ENCODE measurements at places on chromosomes 1 and 21.

DNA sequence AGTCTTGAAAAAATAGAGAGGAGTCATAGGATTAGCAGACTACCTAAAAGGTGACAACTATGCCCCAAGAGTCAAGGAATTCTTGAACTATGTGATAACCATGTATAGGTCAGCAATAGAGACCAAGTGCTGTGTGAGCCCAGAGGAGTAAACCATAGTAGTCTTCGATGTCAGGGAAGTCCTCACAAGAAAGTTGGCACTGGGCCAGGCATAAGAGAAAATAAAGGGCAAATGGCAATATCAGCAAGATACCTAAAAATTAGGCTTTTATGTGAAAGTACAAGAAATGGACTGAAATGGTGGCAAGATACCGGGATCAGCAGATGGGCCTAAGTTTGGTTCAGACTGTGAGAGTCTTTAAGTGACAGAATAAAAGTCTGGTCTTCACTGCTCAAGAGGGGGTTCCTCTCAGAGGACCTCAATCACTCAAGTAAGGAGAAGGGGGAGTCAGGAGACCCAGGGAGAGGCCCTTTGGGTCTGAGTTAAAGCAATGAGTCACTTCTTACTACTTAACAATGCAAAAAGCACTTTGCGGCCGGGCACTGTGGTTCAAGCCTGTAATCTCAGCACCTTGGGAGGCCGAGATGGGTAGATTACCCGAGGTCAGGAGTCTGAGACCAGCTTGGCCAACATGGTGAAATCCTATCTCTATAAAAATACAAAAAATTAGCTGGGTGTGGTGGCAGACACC lies 95.0 kb downstream of the TEX35 start:
- DNase-seq: no peak

GRCh38 chr1:209256766-209257350 lies 326.7 kb upstream of the CAMK1G start:
- DNase-seq: no peak

DNA sequence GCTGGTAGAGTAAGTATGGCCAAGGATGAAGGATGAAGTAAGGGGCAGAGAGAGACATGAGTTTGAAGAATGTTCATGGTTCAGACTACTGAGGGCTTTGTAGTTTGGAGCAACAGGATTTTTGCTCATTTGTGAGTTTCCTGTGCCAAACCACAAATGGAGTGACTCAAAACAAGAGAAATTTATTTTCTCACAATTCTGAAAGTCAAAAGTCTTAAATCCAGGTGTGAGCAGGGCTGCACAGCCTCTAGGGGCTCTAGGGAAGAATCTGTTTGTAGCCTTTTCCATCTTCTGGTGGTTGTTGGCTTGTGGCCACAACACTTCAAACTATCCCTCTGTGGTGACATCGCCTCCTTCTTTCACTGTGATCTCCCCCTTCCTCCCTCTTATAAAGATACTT lies 58.9 kb downstream of the RHOU start:
- DNase-seq: no peak

DNA sequence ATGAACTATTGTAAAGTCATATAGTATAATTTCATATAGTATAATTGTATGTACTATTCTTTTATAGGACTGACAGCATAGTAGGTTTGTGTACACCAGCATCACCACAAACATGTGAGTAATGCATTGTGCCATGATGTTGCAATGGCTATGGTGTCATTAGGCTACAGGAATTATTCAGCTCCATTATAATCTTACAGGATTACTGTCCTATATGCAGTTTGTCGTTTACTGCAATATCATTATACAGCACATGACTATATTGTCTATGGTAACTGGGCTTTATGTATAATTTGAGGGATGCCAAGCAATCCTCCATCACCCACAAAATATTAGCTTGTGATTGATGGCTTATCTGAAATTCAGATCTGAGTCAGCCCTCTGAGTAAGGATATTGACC lies 54.2 kb upstream of the PBX1 start:
- no peak for DNase-seq

- no peak for DNase-seq
Observed at GRCh38 chr21:28099001-28099705, 893.5 kb downstream of the LTN1 start.

GRCh38 chr1:233032916-233033315 lies 82.5 kb downstream of the NTPCR start:
- DNase-seq: no peak

DNA sequence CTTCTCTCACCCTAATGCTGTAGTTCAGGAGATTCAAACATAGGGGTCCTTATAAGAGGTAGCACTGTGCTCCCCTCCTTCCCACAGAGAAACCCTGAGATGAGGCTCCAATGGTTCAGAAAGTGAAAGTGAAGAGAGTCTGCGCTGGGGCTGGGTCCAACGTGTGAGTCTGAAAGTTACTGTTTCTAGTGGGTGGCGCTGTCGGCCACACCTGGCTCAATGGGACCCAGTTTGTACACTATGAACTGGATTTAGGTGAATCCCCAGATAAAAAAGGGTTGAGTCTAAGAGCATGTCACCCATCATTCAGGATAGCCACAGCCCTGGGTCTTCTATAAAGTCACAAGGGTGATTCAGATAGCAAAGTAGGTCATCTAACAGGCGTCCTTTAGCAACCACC lies 2.8 kb downstream of the SMCP start:
- no peak for DNase-seq

- no peak for DNase-seq
Observed at GRCh38 chr1:160748878-160749269, 9.8 kb downstream of the SLAMF7 start.

DNA sequence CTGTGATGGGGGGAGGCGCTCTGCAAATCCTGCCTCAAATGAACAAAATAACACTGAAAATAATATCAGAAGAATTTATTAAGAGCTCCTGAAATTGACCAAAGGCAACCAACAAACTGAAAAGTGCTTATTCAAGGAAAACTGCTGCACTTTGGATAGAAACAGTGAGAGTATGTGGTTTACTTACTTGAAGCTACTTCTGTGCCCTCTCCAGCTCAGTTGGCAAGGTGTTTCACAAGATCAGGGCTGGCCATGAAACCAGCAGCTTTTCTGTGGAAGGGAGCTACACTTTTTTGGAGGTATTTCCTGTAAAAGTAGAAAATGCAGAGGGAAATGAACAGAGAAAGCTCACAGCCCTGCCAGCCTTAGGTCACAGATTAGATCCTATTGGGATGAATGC lies 310.0 kb upstream of the SPAG17 start:
- no peak for DNase-seq

DNA sequence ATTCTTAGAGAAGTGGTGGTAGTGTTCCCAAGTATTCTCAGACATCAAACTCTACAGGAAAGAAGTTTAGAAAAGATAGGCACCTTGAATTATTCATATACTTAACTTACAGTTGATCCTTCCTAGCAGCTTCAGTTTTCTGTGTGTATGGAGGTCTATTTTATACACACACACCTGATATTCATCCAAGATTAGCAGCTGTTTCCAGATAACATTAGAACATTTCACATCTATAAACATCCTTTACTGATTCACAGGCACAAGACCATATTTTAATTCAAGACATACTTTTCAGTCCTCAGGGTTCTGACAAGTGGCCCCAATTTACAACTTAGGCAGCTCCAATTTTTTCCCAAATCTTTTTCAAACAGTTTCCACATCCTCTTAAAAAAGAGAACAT lies 287.8 kb upstream of the USP25 start:
- no peak for DNase-seq

GRCh38 chr1:87812871-87813577 lies 484.3 kb downstream of the LMO4 start:
- no peak for DNase-seq

GRCh38 chr1:60697204-60697994 lies 385.0 kb upstream of the NFIA start:
- DNase-seq: no peak

DNA sequence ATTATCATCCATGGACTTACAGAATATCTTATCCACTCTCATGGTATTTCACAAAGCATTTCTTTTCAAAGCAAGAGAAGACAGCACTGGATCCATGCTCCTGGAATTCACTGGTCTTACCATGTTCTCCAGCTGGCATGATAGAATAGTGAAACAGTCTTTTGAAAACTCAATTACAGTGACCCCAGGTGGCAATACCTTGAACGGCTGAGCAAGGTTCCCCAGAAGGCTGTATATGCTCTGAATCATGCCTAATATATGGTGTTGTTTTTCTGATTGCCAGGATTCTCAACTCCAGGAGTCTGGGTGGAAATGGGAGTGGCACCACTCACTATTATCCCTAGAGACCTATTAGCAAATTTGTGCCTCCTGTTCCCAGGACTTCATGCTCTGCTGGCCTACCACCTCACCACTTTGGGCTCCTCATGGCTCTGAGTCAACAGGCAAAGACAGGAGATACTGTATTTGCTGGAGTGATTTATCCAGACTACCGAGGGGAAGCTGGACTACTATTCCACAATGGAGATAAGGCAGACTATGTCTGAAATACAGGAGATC lies 87.6 kb downstream of the CATSPERE start:
- no peak for DNase-seq

- DNase-seq: no peak
Observed at GRCh38 chr1:239337799-239338430, 48.5 kb upstream of the CHRM3 start.

DNA sequence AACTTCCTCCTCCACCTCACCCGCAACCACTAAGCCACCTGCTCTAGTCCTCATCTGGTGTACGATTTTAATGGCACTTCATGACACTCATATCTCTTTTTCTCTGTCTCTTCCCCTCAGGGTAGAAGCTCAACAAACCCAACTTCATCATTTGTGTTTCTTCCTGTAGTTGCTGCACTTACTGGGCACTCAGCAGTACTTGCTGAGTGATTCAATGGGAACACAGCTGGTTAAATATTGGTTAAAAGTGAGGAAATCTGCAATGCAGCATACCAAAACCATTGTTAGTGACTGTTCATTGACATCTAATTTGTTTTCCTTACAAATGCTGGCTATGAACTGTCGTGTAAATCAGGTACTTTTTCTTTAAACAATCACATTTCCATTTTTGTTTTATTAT lies 541.1 kb upstream of the PRMT6 start:
- no peak for DNase-seq

All from amygdala (tissue), 56 donors.